ENCODE measurements at places on chromosomes 6 and 20.

- no peak for DNase-seq
Observed at GRCh38 chr6:144729502-144729901, 444.4 kb downstream of the UTRN start.

DNA sequence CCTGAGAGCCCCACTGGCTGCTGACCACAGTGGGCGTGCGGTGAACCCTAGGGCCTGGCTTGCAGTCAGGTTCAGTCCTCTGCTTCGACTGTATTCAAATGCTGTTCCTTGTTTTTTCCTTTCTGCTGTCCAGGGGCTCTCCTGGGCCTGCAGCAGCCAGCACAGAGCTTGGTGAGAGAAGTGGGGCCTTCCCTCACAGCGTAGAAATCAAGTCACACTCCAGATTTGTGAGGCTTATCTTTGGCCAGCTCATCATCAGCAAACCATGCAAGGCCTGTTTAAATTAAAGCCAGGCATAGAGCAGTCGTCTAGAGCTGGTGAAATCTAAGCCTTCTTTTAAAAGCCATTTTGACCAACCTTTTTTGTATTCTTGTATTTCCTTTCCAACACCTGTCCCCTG is 8.4 kb downstream of the FAM120B start:
- no peak for DNase-seq

DNA sequence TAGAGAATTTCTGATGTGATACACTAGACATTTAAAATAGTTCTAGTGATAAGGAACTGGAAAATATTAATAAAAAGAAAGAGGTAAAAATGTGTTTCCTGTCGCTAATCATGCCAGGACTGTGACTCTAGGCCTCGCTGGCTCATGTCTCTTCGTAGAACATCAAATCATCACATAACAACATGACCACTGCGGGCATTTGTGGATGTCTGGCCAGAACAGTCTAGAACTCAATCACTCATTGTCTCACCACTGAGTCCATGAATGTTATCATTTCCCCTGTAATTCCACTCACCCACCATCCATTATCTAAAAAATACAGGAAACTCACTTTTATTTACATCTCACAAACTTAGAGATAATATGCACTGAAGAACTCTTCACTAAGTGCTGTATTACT is 3.4 kb downstream of the HMGN3 start:
- no peak for DNase-seq

- DNase-seq, result no peak
Observed at GRCh38 chr6:163356324-163356723, 58.2 kb upstream of the QKI start.

GRCh38 chr6:27547157-27548075 is 74.5 kb upstream of the ZNF184 start:
- no peak for DNase-seq

DNA sequence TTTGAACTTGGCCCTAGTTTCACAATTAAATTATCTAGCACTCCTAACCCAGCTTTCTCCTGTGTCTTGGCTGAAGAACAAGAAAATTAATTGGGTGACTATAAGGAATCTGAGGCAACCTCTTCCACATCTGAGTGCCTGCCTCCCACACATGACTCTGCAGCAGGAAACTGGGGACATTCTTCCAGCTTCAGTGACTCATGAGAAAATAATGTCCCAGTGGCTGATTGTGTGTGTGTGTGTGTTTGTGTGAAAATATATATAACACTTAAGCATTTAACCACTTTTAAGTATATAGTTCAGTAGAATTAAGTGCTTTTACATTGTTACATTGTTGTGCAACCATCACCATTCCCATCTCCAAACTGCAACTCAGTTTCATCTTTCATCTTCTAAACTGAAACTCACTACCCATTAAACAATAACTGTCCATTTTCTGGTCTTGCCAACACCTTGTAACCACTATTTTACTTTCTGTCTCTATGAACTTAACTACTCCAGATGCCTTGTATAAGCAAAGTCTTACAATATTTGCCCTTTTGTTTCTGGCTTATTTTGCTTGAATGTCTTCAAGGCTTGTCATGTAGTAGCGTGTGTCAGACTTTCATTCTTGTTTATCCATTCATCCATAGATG is 8.7 kb downstream of the TRIM38 start:
- DNase-seq, result no peak

GRCh38 chr6:42505385-42505718 is 53.6 kb upstream of the TRERF1 start:
- DNase-seq, result no peak

GRCh38 chr6:108157234-108157980 is 8.4 kb upstream of the NR2E1 start:
- no peak for DNase-seq

- no peak for DNase-seq
Observed at GRCh38 chr20:47049771-47050170, 155.1 kb downstream of the EYA2 start.

GRCh38 chr20:33785503-33785902 is 25.6 kb upstream of the CHMP4B start:
- DNase-seq, result no peak

DNA sequence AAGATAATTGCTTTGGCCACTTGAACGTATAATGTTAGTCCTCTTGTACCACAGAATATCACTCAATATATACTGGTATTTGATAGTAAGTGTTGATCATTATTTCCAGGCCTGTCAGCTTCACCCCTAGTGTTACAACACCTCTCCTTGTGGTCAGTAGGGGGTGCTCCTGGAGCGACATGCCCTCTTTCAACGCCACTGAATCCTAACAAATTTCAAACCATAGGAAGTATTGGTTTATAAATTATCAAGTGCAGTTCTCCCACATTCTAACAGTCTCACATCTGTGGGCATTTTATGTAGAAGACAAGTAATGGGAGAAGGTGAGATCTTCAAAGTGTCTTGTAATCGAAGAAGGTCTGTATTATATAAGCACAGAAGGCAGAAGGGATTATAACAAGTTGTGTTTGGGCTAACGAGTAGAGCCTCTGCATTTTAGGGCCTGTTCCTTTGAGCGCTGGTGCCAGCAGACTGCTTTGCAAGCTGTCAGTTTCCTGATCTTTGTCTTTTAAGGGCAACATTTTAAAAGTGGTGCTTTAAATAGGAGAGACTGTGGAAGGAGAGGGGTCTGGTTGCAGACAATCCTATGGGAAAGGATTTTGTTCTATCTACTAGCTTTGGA is 57.1 kb upstream of the CEP162 start:
- DNase-seq, result no peak

DNA sequence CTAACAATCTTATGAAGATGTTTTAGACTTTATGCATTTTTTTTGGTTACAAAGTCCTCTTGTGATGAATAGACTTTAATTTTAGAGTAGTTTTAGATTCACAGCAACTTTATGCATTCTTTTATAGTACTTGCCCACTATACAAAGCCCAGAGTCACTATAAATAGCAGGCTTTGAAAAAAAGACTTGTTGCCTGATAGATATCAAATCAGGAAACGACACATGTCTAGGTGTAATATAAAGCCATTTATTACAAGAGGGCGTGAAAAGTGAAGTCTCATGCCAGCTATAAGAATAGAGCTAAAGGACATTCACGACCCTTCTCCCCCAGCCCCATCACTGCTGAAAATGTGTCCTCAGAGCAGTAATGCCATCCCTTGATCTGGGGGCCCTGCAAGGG is 78.0 kb upstream of the MRPS10 start:
- no peak for DNase-seq

GRCh38 chr6:158270389-158271127 is 41.7 kb upstream of the TULP4 start:
- peak; percentile 26 for DNase-seq

DNA sequence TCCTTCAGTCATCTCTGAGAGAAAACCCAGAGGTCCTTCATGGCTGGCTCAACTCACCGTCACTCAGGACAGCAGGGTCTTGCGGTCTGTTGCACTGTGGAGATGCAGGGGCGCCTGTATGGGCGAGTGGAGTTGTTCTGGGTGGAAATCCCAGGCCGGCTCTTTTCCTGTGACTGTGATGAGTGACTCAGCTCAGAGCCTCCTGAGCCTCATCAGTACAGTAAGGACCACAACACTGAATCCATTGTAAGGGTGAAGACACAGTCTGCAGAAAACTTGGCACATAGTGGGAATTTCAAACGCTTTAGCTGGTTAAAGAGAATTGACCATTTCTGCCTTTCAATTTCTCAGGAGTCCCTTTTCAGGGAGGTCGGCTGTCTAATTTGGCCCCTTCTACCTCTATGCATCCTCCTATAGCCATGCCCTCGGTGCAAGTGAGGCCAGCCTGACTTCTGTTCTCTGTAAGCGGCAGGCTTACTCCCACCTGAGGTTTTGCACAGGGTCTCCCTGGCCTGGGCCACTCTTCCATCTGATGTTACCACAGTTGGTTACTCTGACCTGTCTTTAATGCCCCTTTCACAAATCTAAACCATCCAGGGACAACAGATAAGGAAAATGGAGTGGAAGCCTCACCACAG is 35.5 kb upstream of the TBXT start:
- DNase-seq, result no peak

DNA sequence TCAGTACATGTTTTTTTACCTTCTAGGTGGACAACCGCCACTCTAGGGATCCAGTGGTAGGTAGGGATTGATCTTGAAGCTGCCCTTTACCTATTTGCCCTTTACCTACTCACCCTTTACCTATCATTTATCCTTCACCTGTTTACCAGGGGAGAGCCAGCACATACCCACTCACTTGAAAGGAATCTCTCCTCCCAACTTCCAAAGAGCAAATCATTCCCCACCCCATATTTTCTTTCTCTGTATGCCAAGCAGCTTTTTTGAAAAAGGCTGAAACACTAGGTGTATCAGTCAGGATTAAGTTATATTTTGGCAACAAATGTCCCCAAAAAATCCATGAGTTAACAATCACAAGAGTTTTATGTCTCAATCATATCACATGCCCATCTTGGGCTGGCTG is 10.5 kb upstream of the EPM2A start:
- no peak for DNase-seq

DNA sequence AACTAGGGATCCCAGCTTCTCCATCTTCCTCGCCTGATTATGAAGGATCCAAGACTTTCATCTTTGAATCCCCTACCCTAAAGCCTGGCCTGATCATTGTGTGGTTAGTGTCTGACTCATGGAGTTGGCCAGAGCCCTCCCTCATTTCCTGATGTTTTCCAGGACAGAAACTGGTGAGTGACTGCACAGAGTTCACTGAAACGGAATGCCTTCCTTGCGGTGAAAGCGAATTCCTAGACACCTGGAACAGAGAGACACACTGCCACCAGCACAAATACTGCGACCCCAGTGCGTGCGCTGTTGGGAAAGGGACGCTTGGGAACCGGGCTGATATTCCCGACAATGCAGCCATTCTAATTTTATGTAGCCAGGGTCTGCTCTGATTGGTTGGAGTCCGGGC is 4.0 kb downstream of the CD40 start:
- no peak for DNase-seq

DNA sequence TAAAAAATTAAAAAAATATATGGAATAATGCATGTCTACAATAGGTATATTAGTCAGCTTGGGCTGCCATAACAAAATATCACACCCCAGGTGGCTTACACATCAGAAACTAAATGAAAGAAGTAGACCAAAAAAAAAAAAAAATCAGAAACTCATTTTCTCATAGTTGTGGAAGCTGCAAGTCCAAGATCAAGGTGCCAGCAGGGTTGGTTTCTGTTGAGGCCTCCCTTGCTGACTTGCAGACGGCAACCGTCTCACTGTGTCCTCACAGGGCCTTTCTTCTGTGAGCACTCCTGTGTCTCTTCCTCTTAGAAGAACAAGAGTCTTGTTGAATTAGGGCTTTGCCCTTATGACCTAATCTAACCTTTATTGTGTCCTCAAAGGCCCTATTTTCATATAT is 11.4 kb upstream of the GDAP1L1 start:
- no peak for DNase-seq

GRCh38 chr6:116386581-116387299 is 16.0 kb downstream of the DSE start:
- DNase-seq, result no peak

GRCh38 chr20:2800521-2801285 is at the start of gene CPXM1:
Gene CPXM1 (minus strand): TSS chr20:2800627. CDS start chr20:2800572, 55 bp downstream.
- no peak for DNase-seq

DNA sequence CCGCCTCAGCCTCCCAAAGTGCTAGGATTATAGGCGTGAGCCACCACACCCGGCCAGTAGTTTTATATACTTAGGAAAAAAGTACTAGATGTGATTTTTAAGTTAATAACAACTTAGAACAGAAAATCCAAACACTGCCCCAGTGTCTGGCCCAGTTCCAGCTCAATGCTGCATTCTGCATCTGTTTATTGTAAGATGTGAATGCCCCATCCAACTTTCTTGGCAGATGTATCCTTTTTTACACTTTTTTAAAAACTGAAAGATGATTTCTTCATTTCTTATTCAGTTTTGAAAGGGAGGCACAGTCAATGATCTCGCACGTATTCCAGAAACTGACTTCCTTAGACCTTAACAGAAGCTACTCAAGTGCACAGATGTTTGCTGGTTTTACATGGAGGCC is 85.6 kb upstream of the SRSF6 start:
- DNase-seq, result no peak

DNA sequence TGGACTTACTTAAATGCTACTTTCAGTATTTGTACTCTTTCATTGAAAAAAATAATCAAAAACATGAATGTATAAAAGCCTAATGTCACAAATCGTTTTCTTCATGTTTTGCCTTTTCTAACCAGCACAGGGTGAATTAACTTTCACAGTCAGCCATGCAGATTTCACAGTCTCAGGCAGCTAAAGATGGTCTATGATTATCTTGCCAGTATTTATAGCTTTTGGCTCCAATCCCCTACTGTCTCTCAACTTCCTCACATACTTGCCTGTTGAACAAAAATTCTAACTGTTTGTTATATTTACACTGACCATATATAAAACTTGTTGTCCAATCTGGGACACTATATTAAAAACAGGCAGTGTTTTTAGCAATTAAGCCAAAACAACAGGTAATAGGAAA is 358.2 kb downstream of the ARHGAP18 start:
- no peak for DNase-seq

DNA sequence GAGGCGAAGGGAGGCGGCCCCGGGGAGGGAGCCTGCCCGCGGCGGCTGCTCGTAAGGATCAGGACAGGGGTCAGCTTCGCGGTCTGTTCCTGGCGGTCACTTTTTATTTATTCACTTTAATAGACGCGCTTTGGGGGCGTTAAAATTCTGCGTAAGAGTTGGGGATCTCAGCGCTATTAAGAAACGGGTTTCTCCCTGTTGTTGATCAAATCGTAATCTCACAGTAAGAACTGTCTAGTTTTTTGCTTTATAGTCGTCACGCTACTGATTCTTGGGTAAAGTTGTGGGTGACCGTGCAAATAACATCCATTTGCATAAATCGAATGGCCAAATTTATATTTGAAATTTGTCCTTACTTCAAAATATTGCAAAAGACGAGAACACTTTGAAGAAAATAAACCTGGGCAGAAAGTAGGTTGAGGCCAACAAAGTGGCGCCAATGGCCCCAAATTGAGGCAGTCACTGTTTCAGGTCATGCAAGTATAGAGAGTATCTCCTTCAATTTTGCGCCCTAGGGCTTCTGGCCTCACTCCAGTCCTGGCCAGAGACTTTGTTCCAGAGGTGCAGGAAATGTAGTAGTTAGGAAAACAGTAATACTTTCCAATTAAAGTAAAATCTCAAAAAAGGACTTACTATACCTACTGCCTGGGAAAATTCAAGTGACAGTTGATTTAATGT is 963 bp upstream of the RMND1 start:
- DNase-seq, result no peak

All from activated naive CD4-positive, alpha-beta T cell treated with Interleukin-2 at 50 U/mL for 16 hours (primary cell).